Stimulated activated memory B cell treated with anti-CD40 and anti-IgM and Interleukin-4, amounts not matched to agents 10 μg/mL and 1 μg/mL and 100 μg/mL, for 72 hours (primary cell): ENCODE measurements at places on chromosomes 3 and 15.

DNA sequence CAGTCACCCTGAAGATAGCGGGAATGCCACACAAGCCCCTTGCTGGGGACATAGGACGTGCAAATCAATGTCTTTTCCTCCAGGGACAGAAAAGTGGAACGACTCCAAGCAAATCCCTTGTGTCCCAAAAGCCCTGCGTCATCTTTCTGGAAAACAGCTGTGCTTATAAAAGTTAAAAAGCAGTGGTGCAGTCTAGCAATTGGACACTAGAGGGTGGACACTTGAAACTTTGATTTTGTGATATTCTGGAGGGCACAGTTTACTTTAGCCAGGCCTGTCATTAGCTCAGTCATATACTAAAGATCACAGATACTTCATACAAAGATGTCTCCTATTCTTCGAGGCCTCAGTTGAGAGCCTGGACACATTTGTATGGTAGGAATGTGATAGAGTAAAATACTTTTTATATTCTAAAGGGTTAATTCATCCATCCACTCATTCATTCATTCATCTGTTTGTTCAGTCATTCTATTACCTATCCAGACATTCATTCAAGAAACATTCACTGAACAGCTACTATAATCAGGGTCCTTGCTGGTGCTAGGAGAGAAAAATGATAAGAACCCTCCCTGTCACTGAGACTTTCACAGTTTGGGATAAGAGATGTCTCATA lies 63.8 kb upstream of the ANKRD34C start:
- H3K4me3 ChIP-seq = no peak overlapping the region
- peaks cover 74% of the 10 kb centered on the region for H3K27me3 ChIP-seq
- ATAC-seq = no peak
- no peak overlapping the region for H3K27ac ChIP-seq

- H3K27me3 ChIP-seq = no peaks in the 10 kb centered on the region
- no peaks in the 10 kb centered on the region for H3K4me1 ChIP-seq
- H3K36me3 ChIP-seq = no peaks in the 10 kb centered on the region
- no peak overlapping the region for H3K4me3 ChIP-seq
Measured at GRCh38 chr3:68306571-68306970, 625.8 kb downstream of the TAFA4 start.

GRCh38 chr3:27507515-27508266 lies 23.5 kb upstream of the SLC4A7 start:
- no peak overlapping the region for H3K4me3 ChIP-seq
- no peaks in the 10 kb centered on the region for H3K27me3 ChIP-seq
- H3K36me3 ChIP-seq = no peaks in the 10 kb centered on the region
- no peak overlapping the region for H3K27ac ChIP-seq
- no peak for ATAC-seq

DNA sequence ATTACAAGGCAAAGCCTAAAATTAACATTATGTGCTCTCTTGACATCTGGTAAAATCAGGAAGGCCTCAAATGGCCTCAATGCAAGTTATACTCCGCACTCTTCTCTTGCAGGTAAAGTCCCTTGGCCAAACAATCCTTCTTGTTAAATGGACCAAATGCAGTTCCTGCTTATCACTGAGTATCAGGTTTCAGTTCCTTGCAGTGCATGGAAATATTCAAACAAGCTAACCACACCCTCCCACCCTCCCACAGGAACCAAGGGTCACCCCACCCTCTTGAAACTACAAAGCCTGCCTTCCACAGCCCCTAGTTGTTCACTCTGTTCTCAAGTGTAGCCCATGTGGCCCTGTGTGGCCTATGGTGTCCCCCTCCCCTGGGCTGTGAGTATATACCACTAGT lies 171.9 kb upstream of the CADPS start:
- H3K27me3 ChIP-seq = no peaks in the 10 kb centered on the region
- no peak overlapping the region for H3K4me3 ChIP-seq
- peak; percentile 72 for ATAC-seq
- peaks cover 7% of the 10 kb centered on the region for H3K4me1 ChIP-seq

DNA sequence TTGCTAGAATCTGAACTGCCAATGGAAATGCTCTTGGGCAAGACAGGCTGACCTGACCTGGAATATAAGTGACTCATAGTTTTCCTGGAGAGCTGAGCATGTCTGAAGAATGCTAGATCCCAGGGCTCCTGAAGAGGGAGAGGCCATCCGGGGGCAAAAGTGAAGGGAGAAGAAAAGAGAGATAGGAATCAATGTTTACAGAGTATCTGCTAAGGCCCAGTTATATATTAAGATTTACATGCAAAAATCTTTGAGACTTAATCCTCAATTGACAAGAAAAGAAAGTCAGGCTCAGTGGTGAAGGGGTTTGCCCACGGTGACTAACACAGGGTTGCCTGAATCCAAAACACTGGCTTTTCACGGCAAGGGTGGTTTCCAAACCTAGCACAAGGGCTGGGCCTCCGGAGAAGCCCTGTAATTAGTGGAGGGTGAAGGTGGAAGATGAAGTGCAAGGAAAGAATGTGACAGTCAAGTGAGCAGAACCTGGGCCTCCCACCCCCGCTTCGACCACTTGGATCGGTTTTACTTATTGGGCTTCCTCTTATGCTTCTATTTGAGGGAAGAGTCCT lies 91.7 kb upstream of the FGF12 start:
- peaks cover 31% of the 10 kb centered on the region for H3K4me1 ChIP-seq
- H3K27me3 ChIP-seq = no peaks in the 10 kb centered on the region
- H3K27ac ChIP-seq = peak overlapping the region; percentile 52

DNA sequence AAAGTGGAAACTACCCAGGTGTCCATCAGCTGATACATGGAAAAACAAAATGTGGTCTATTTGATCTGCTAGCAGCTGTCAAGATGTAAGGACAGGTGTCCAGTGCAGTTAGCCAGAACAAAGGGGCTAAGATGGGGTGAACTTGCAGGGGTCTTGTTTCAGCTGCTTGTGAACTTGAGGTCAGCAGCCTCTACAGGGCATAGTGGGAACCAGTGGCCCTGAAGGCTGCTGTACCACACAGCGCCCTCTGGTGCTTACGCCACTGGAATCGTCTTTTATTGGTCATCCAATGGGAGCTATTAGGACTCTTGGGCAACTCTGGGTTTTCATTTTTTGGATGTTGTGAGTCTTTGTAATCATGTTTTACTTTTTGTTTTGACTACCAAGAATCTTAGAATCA lies 62.2 kb upstream of the CTSH start:
- peak; percentile 10 for ATAC-seq
- peaks cover 82% of the 10 kb centered on the region for H3K4me1 ChIP-seq
- peaks cover 19% of the 10 kb centered on the region for H3K36me3 ChIP-seq
- H3K27ac ChIP-seq = peak overlapping the region; percentile 90
- H3K4me3 ChIP-seq = no peak overlapping the region
- H3K27me3 ChIP-seq = no peaks in the 10 kb centered on the region

GRCh38 chr15:85630311-85630710 lies 164.4 kb downstream of the KLHL25 start:
- no peak overlapping the region for H3K4me3 ChIP-seq
- ATAC-seq = no peak
- peaks cover 39% of the 10 kb centered on the region for H3K36me3 ChIP-seq
- peak overlapping the region; percentile 72 for H3K27ac ChIP-seq

GRCh38 chr3:71090207-71090606 lies 493.3 kb downstream of the FOXP1 start:
- peaks cover 75% of the 10 kb centered on the region for H3K4me1 ChIP-seq
- H3K36me3 ChIP-seq = peaks cover 27% of the 10 kb centered on the region
- no peaks in the 10 kb centered on the region for H3K27me3 ChIP-seq
- peak overlapping the region; percentile 78 for H3K27ac ChIP-seq
- ATAC-seq = peak; percentile 75

GRCh38 chr15:74196175-74196574 lies 6.4 kb downstream of the STRA6 start:
- no peak overlapping the region for H3K27ac ChIP-seq
- no peaks in the 10 kb centered on the region for H3K36me3 ChIP-seq
- H3K4me1 ChIP-seq = peaks cover 14% of the 10 kb centered on the region
- H3K4me3 ChIP-seq = no peak overlapping the region
- no peak for ATAC-seq

DNA sequence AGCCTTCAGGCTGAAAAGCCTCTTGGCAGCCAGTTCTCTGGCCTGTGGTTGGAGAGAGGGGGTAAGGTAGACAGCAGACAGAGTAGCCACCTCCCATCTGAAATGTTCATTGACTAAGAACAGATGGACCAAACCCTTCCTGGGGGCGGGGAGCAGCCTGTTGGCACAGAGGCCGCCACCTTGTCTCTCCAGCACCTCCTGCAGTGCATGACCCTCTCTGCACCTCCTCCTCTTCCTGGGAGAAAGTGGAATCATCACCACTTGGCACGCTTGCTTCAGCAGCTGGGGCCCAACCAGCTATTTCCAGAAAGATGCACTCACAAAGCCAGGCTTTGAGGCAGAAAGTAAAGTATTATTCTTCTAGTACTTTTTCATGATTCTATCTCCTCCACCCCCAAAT lies 313.4 kb upstream of the CHRM5 start:
- H3K36me3 ChIP-seq = no peaks in the 10 kb centered on the region
- no peak overlapping the region for H3K4me3 ChIP-seq
- no peak for ATAC-seq

GRCh38 chr15:101305820-101306255 lies 10.8 kb upstream of the SNRPA1 start:
- H3K4me1 ChIP-seq = no peaks in the 10 kb centered on the region
- no peak overlapping the region for H3K4me3 ChIP-seq
- H3K27me3 ChIP-seq = peaks cover 32% of the 10 kb centered on the region
- H3K36me3 ChIP-seq = no peaks in the 10 kb centered on the region
- no peak overlapping the region for H3K27ac ChIP-seq

DNA sequence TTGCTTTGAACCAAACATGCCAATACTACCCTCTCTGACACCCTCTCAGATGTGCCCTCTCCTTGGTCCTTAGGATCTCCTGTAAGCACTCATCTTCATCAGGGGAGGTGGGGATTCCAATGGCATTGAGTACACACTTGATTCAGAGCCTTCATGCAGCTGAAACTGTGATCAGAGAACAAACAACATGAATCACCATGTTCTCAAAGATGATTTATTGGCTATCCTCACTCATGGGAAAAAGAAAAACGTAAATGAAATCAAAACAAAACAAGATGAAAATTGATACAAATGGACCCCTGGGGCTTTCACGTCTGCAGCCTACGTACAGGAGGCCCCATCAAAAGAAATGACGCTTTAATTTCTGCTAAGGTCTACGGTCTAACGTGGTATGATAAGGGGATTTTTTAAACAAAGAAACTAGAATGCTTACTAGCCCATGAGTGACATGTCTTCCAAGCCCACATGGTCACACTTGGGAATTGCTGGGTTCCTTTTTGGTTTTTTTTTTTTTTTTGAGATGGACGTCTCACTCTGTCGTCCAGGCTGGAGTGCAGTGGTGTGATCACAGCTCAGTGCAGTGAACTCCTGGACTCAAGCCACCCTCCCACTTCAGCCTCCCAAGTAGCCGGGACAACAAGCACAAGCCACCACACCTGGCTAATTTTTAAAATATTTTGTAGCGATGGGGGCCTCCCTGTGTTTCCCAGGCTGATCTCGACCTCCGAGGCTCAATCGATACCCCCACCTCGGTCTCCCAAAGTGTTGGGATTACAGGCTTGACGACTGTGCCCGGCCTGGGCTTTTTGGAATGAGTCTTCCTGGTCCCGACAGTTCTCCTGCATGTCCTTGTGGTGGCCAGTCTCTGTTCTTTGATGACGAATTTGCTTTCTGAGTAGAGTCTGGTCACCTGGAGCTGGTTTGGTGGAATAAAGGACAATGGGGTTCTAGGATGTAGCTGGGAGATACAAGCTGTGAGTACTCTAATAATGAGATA lies 202.6 kb downstream of the XXYLT1 start:
- no peak for ATAC-seq
- peaks cover 40% of the 10 kb centered on the region for H3K36me3 ChIP-seq
- no peak overlapping the region for H3K4me3 ChIP-seq
- no peak overlapping the region for H3K27ac ChIP-seq
- H3K4me1 ChIP-seq = peaks cover 30% of the 10 kb centered on the region
- no peaks in the 10 kb centered on the region for H3K27me3 ChIP-seq

GRCh38 chr3:10315101-10315500 lies 5.8 kb downstream of the SEC13 start:
- peaks cover 45% of the 10 kb centered on the region for H3K36me3 ChIP-seq
- H3K4me1 ChIP-seq = peaks cover 18% of the 10 kb centered on the region
- no peak overlapping the region for H3K27ac ChIP-seq
- H3K4me3 ChIP-seq = no peak overlapping the region
- no peak for ATAC-seq
- no peaks in the 10 kb centered on the region for H3K27me3 ChIP-seq

GRCh38 chr3:196140224-196140623 lies 58.3 kb upstream of the TFRC start:
- peak overlapping the region; percentile 73 for H3K27ac ChIP-seq
- H3K36me3 ChIP-seq = no peaks in the 10 kb centered on the region
- peak; percentile 37 for ATAC-seq
- no peaks in the 10 kb centered on the region for H3K27me3 ChIP-seq
- H3K4me3 ChIP-seq = no peak overlapping the region
